ENCODE measurements at places on chromosomes 5 and 9. TPM values are rescaled to one million over a fixed set of nuclear protein-coding genes. Genes with fewer than 3 reads are reported as not detected.

FSTL4 gene
- 8.6 TPM for total RNA-seq

GARNL3 gene
- total RNA-seq = 25.9 TPM

SMIM33 gene
- total RNA-seq = 0.16 TPM

NUTM2G gene
- total RNA-seq = 2.6 TPM

INVS gene
- total RNA-seq = 31.7 TPM

RASEF gene
- total RNA-seq = 10.8 TPM

FOXD4L5 gene
- 0.24 TPM for total RNA-seq

PCDHB16 gene
- 2.6 TPM for total RNA-seq

PCDHAC2 gene
- total RNA-seq = 15.5 TPM

NR2F1-AS1 gene
- total RNA-seq = 20.6 TPM

PPP2R2B gene
- 9.8 TPM for total RNA-seq

CSF2 gene
- not detected for total RNA-seq

RMRP gene
- 15,053 TPM for total RNA-seq

MAT2B gene
- total RNA-seq = 54.8 TPM

GRCh38 chr5:90575712-90576111 lies 17.1 kb downstream of the ADGRV1 start:
- no peak overlapping the region for H3K4me3 ChIP-seq
- H3K36me3 ChIP-seq = no peaks in the 10 kb centered on the region

GRCh38 chr5:180618487-180618828 lies 27.2 kb upstream of the SCGB3A1 start:
- peak overlapping the region; percentile 32 for H3K4me3 ChIP-seq
- no peak for DNase-seq
- no peaks in the 10 kb centered on the region for H3K4me1 ChIP-seq
- H3K27ac ChIP-seq = no peak overlapping the region

- H3K36me3 ChIP-seq = no peaks in the 10 kb centered on the region
- H3K27me3 ChIP-seq = no peaks in the 10 kb centered on the region
- DNase-seq = no peak
- H3K27ac ChIP-seq = no peak overlapping the region
- H3K4me3 ChIP-seq = no peak overlapping the region
Observed at GRCh38 chr5:150596313-150596712, 44.1 kb upstream of the SYNPO start.

- H3K4me1 ChIP-seq = peaks cover 15% of the 10 kb centered on the region
- no peaks in the 10 kb centered on the region for H3K27me3 ChIP-seq
- no peaks in the 10 kb centered on the region for H3K36me3 ChIP-seq
- H3K27ac ChIP-seq = no peak overlapping the region
- no peak overlapping the region for H3K4me3 ChIP-seq
- no peak for DNase-seq
Observed at GRCh38 chr5:174421408-174421805, 303.0 kb upstream of the MSX2 start.

GRCh38 chr9:109815366-109815947 lies 35.5 kb downstream of the PALM2AKAP2 start:
- H3K27ac ChIP-seq = no peak overlapping the region
- peaks cover 3% of the 10 kb centered on the region for H3K4me1 ChIP-seq

- H3K27ac ChIP-seq = no peak overlapping the region
- no peak overlapping the region for H3K4me3 ChIP-seq
- no peaks in the 10 kb centered on the region for H3K4me1 ChIP-seq
- no peaks in the 10 kb centered on the region for H3K36me3 ChIP-seq
Observed at GRCh38 chr9:64128572-64128971, 1156.4 kb downstream of the FOXD4L5 start.

GRCh38 chr9:16540743-16541613 lies 329.5 kb downstream of the BNC2 start:
- H3K36me3 ChIP-seq = no peaks in the 10 kb centered on the region
- no peaks in the 10 kb centered on the region for H3K4me1 ChIP-seq
- no peak for DNase-seq
- no peaks in the 10 kb centered on the region for H3K27me3 ChIP-seq

DNA sequence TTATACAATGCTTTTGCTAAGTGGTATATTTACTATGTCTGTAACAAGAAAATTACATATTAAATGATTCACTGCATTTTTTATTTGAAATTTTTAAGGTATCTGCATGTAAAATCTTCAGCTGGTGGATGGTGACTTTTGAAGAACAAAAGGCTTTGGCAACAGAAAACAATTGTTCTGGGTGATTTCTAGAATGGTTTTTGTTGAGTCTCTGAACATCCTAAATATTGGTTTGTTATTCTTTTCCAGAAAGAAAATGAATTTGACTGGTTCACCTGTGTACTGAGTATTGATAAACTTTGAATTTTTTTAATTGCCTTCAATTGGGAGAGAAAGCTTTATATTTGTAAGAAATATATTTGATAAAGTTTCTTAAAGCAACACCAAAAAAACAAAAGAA lies 35.2 kb downstream of the ERAP1 start:
- H3K4me1 ChIP-seq = no peaks in the 10 kb centered on the region
- DNase-seq = no peak
- no peaks in the 10 kb centered on the region for H3K36me3 ChIP-seq
- H3K27me3 ChIP-seq = no peaks in the 10 kb centered on the region
- H3K27ac ChIP-seq = no peak overlapping the region
- H3K4me3 ChIP-seq = no peak overlapping the region

- H3K27ac ChIP-seq = no peak overlapping the region
- H3K4me1 ChIP-seq = no peaks in the 10 kb centered on the region
- H3K36me3 ChIP-seq = no peaks in the 10 kb centered on the region
- no peak overlapping the region for H3K4me3 ChIP-seq
- no peaks in the 10 kb centered on the region for H3K27me3 ChIP-seq
Observed at GRCh38 chr5:169182797-169183196, 118.1 kb downstream of the SLIT3 start.

DNA sequence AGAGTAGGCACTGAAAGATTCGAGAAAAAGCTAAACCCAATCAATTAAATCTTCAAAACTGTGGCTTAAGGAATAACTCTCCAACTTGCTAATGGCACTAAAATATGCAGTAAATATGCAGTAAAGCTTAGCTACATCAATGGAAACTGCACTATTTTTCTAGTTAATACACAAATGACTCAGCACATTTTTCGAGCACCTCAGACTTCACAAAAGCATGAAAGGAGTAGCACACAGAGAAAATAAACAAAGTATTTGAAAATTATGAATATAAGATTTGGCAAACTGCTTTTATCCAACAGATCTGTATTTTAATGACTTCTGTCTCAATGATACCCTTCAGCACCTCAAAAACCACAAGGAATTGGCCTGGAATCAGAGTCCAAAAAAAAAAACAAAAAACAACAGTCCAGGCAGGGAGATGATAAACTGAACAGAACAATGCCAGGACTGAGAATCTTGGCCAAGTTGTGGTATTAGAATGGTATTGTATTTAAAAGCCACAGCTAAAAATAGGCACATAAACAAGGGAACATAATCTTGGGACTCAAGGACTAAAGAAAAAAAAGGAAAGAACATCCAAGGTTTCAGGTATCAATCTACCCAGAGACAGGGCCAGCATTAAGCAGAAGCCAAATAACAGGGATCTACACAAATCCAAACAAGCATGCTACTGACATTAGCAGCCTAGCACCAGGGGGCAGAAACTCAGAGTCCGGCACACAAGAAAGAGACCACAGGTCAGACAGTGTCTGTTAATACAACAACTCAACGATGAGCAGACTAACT lies 21.4 kb downstream of the TMEM245 start:
- no peaks in the 10 kb centered on the region for H3K36me3 ChIP-seq
- H3K4me1 ChIP-seq = peaks cover 61% of the 10 kb centered on the region

- no peaks in the 10 kb centered on the region for H3K36me3 ChIP-seq
- no peak overlapping the region for H3K27ac ChIP-seq
- peaks cover 11% of the 10 kb centered on the region for H3K4me1 ChIP-seq
Observed at GRCh38 chr9:93035821-93036351, 22.6 kb upstream of the SUSD3 start.

DNA sequence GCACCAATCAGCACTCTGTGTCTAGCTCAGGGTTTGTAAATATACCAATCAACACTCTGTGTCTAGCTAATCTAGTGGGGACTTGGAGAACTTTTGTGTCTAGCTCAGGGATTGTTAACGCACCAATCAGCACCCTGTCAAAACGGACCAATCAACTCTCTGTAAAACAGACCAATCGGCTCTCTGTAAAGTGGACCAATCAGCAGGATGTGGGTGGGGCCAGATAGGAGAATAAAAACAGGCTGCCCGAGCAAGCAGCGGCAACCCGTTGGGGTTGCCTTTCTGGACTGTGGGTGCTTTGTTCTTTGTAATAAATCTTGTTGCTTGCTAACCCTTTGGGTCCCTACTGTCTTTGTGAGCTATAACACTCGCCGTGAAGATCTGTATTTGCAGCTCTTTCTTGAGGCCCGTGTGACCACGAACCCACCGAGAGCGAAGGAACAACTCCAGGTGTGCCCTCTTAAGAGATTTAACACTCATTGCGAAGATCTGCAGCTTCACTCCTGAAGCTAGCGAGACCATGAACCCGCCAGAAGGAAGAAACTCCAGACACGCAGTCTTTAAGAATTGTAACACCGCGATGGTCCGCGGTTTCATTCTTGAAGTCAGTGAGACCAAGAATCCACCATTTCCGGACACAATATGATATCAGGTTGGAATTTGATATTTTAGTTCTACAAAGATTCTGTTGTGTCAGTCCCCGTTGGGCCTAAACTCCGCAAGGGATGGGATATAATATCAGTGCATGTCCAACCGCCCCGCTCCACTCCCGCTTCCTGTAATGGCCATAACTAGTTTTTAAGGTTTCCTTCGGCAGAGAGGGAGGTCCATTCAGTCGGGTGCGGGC lies 740 bp upstream of the TRMT10B start:
- H3K36me3 ChIP-seq = no peaks in the 10 kb centered on the region
- peak; percentile 76 for DNase-seq
- H3K27ac ChIP-seq = no peak overlapping the region
- no peaks in the 10 kb centered on the region for H3K27me3 ChIP-seq
- H3K4me3 ChIP-seq = peak overlapping the region; percentile 78

- H3K4me3 ChIP-seq = no peak overlapping the region
- H3K4me1 ChIP-seq = no peaks in the 10 kb centered on the region
- no peak overlapping the region for H3K27ac ChIP-seq
Observed at GRCh38 chr5:161134956-161135355, 282.9 kb upstream of the ATP10B start.

- H3K4me3 ChIP-seq = no peak overlapping the region
- H3K4me1 ChIP-seq = peaks cover 7% of the 10 kb centered on the region
- H3K36me3 ChIP-seq = no peaks in the 10 kb centered on the region
Observed at GRCh38 chr9:79565245-79565644, 6.5 kb upstream of the TLE4 start.

DNA sequence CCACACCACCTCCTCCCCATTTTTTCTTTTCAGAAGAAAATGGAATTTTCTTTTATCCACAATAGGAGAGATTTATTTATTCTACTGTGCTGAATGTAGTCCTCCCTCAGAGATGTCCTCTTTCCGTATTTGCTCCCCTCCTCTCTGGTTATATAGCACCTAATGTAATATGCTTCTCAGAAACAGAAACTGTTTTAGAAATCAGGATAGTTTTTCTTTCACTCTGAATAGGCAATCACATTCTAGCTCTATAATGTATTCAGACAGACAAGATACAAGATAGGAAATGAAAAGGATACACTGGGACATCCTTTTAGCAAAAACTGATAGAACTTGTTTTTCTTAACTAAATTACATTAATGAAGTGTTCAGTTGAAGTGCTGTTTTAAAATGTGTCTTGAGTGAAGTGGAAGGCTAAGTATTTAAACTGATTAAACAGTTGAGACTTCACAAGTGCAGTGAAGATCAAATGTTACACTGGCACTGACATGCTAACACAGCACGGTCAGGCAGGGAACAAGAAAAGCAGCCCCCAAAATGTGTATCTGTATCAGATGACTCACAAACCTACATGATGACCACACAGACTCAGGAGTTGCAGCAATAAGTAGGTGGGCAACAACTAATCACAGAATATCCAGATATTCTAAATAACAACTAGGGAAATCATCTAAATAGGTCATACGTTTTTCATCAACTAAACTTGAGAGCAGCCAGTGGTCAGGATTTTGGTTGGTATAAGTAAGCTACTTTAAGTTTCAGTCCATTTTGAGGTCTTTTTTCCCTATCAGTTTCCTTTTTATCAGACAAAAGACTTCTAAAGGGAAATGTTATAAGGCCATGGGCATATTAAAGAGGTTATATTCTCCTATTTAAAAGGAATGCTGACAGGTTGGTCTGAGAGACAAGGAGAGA lies 260.4 kb downstream of the MLLT3 start:
- H3K4me3 ChIP-seq = no peak overlapping the region
- no peaks in the 10 kb centered on the region for H3K27me3 ChIP-seq
- H3K4me1 ChIP-seq = no peaks in the 10 kb centered on the region
- H3K27ac ChIP-seq = no peak overlapping the region
- no peaks in the 10 kb centered on the region for H3K36me3 ChIP-seq
- DNase-seq = no peak

- no peak for DNase-seq
- no peak overlapping the region for H3K27ac ChIP-seq
- H3K4me3 ChIP-seq = no peak overlapping the region
Observed at GRCh38 chr5:103424453-103425205, 138.0 kb downstream of the NUDT12 start.

GRCh38 chr5:160263326-160263855 lies 34.1 kb downstream of the FABP6 start:
- peak overlapping the region; percentile 77 for H3K27ac ChIP-seq
- H3K36me3 ChIP-seq = no peaks in the 10 kb centered on the region
- peaks cover 41% of the 10 kb centered on the region for H3K4me1 ChIP-seq
- no peaks in the 10 kb centered on the region for H3K27me3 ChIP-seq

DNA sequence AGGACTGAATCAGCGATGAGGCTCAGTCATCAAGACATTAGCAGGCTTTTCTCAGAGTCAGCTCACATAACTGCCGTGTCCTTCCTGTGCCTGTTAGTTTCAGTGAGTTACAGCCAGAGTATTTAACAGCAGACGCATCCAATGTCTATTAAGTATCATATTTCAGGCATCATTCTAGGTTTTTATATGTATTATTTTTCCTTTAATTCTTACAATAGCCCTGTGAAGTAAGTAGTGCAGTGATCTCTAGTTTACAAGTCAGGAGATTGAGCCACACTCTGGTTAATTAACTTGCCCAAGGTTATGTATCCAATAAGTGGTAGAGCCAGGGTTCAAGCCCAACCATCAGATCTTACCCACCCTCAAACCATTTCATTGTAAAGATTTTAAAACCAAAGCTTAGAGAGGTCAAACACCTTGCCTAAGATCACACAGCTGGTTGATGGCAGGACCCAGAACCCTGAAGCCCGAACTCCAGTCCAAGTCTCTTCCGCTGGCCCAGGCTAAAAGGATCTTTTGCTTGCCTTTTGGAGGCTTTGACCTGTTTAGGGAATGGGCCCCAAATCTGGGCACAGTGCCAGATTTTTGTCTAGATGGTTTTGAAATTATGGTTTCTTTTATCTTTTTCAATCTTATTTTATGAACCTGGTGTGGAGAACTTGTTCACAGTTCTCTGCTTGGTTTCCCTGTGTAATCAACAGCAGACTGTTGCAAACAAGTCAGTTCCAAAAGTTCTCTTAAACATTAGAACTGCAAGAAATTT lies 261.2 kb upstream of the CLINT1 start:
- H3K4me3 ChIP-seq = no peak overlapping the region
- DNase-seq = no peak
- H3K27ac ChIP-seq = peak overlapping the region; percentile 14
- H3K27me3 ChIP-seq = no peaks in the 10 kb centered on the region

GRCh38 chr5:32785611-32786254 lies 74.6 kb downstream of the NPR3 start:
- no peaks in the 10 kb centered on the region for H3K36me3 ChIP-seq
- H3K4me3 ChIP-seq = no peak overlapping the region
- peaks cover 6% of the 10 kb centered on the region for H3K4me1 ChIP-seq
- H3K27me3 ChIP-seq = no peaks in the 10 kb centered on the region
- no peak for DNase-seq
- H3K27ac ChIP-seq = no peak overlapping the region

GRCh38 chr5:96572864-96573512 lies 89.2 kb upstream of the CAST start:
- no peaks in the 10 kb centered on the region for H3K27me3 ChIP-seq
- no peak for DNase-seq
